ENCODE measurements at places on chromosomes 1 and 21. TPM values are rescaled to one million over a fixed set of nuclear protein-coding genes. Genes with fewer than 3 reads are reported as not detected.
A peak's percentile ranks its signal among the peaks of the same experiment; 100 is the strongest.

UBL4B gene
- total RNA-seq, result not detected

DNASE2B gene
- total RNA-seq, result not detected

ALG14 gene
- total RNA-seq, result 1.7 TPM

EXO1 gene
- total RNA-seq, result 30.2 TPM

PKLR gene
- total RNA-seq, result not detected

PLA2G2F gene
- total RNA-seq, result 4.2 TPM

GRCh38 chr1:31733389-31734219 lies 29.8 kb upstream of the COL16A1 start:
- no peak for DNase-seq

GRCh38 chr1:206947255-206947654 lies 989 bp upstream of the PIGR start:
- DNase-seq, result no peak

- no peak for DNase-seq
These were observed 46.8 kb downstream of the ELAVL4 start for GRCh38 chr1:50155541-50155940.

GRCh38 chr1:176949033-176949662 lies 215.4 kb downstream of the ASTN1 start:
- no peak for DNase-seq

DNA sequence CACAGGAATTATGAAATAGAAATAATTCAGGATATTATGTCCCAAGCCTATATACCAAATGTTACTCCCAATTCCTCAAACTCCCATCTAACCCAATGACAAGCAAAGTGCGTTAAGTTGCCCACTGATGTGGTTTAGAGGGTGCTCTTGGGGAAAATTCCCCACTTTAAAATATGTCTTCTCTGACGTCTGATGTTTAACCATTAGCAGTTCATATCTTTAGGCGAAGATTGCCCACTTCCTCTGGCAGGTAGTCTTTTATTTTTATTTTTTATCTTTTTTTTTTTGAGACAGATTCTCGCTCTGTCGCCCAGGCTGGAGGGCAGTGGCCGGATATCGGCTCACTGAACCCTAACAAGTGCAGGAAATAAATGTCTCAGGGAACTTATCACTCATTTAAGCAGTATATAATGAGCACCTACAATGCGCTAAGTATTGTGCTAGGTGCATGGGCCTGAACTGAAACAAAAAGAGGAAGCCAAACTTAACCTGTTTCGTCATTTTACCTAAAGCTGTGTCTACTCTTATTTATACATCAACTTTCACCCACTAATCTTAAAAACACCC lies 1.3 kb upstream of the LYST start:
- DNase-seq, result no peak

- peak; percentile 86 for DNase-seq
These were observed 306.3 kb upstream of the ESRRG start for GRCh38 chr1:217029281-217030157.

- DNase-seq, result no peak
These were observed 2.1 kb downstream of the PLEKHG5 start for GRCh38 chr1:6489383-6489765.

DNA sequence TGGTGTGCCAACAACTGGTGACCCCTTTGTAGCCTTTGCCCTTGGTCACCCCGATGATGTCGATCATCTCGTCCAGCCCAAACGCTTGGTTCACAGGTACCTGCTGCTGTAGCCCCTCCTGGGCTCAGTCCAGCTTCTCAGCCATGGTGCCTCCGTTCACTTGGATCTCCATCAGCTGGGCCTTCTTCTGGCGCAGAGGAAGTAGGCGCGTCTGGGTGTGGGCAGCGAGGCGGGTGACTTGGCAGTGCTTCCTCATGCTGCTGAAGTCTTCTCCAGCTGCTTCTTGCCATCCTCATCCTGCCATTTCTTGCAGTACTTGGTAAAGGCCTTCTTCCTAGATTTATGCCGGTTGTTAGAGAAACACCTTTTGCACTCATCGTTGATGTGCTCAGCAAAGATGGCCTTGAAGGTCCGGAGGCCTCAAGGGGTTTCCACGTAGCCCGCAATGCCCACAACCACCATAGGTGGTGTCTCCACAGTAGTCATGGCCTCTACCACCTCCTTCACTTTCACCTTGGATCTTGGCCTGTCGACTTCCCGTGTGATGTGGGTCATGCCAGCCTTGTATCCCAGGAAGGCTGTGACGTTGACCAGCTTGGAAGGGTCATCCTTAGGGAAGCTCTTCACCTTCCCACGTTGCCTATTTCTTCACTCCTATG lies 13.0 kb downstream of the DOP1B start:
- DNase-seq, result no peak

- DNase-seq, result no peak
These were observed 269.4 kb downstream of the AMY1C start for GRCh38 chr1:104018922-104019674.

- DNase-seq, result no peak
These were observed 11.6 kb upstream of the OLFML2B start for GRCh38 chr1:162035241-162035640.

GRCh38 chr1:7654725-7655124 lies 116.4 kb upstream of the VAMP3 start:
- DNase-seq, result no peak

GRCh38 chr1:9357958-9358357 lies 65.3 kb downstream of the SPSB1 start:
- no peak for DNase-seq
